ENCODE measurements at places on chromosomes 12 and 14. TPM values are rescaled to one million over a fixed set of nuclear protein-coding genes. Genes with fewer than 3 reads are reported as not detected.

GRCh38 chr14:88229428-88229827 is 93.6 kb downstream of the KCNK10 start:
- H3K27me3 ChIP-seq, result no peaks in the 10 kb centered on the region
- no peaks in the 10 kb centered on the region for H3K36me3 ChIP-seq
- no peaks in the 10 kb centered on the region for H3K4me1 ChIP-seq
- DNase-seq, result no peak
- H3K27ac ChIP-seq, result no peak overlapping the region
- H3K4me3 ChIP-seq, result no peak overlapping the region

- no peaks in the 10 kb centered on the region for H3K27me3 ChIP-seq
- no peaks in the 10 kb centered on the region for H3K36me3 ChIP-seq
- DNase-seq, result no peak
- no peak overlapping the region for H3K4me3 ChIP-seq
- no peak overlapping the region for H3K27ac ChIP-seq
- H3K4me1 ChIP-seq, result no peaks in the 10 kb centered on the region
These were observed 113.1 kb downstream of the ITPR2 start for GRCh38 chr12:26719852-26720251.

DNA sequence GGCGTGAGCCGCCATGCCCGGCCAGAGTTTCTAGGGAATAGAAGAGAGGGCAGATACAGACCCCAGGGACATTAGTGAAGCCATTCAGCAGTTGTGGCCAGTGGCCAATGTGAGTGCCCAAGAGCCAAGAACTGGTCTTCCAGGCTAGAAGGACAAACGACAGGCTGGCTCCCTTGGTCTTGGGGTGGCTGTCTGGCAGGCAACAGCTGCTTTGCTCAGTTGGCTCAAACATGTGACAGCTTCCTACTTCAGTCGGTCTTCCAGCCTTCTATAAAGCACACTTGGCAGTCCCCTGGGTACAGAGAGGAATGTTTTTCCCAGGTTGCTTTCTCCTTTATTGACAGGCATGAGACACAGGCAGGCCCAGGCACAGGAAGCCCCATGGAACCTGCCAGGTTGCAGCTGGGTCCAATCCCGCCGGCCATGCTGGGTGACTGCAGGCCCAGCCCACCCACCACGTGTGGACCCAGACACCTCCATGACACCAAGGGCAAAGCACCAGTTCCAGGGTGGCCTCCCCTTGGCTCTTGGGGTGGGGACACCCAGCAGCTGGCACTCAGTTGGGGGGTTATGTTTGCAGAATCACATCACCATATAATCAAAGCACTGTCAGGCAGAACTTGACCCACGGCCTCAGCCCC is 15.4 kb downstream of the CHGA start:
- H3K4me3 ChIP-seq, result no peak overlapping the region
- no peak overlapping the region for H3K27ac ChIP-seq
- no peaks in the 10 kb centered on the region for H3K36me3 ChIP-seq
- peak; percentile 63 for DNase-seq
- H3K4me1 ChIP-seq, result no peaks in the 10 kb centered on the region
- no peaks in the 10 kb centered on the region for H3K27me3 ChIP-seq

ZFHX2 gene
- 2.5 TPM for total RNA-seq

GRCh38 chr14:21860172-21860571 is 186.6 kb upstream of the OR4E1 start:
- no peak for DNase-seq
- peaks cover 2% of the 10 kb centered on the region for H3K27me3 ChIP-seq
- no peaks in the 10 kb centered on the region for H3K36me3 ChIP-seq

STYK1 gene
- total RNA-seq, result 9.5 TPM

GRCh38 chr14:94685166-94685581 is 73.0 kb downstream of the SERPINA3 start:
- DNase-seq, result no peak
- H3K4me3 ChIP-seq, result no peak overlapping the region
- no peaks in the 10 kb centered on the region for H3K27me3 ChIP-seq
- H3K36me3 ChIP-seq, result no peaks in the 10 kb centered on the region
- H3K27ac ChIP-seq, result no peak overlapping the region

DNA sequence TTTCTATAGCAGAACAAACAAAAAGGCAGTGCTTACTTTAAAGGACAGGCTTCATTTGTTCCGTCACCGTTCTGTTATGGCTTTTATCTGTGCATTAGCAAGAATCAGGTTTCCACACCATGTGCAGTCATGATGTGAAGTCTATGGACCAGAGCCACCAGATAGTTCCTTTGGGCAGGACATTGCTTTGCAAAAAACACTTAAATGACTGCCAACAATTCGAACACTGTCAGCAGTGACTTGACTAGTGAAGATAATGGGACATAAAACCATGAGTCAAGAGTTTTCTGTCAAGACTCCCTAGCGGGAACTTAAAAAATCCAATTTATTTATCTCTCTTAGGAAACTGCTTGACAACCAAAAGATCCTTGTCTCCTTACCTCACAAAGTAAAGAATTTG is 80.3 kb downstream of the NKX2-1 start:
- no peak overlapping the region for H3K4me3 ChIP-seq
- H3K27ac ChIP-seq, result no peak overlapping the region
- no peaks in the 10 kb centered on the region for H3K36me3 ChIP-seq
- H3K4me1 ChIP-seq, result no peaks in the 10 kb centered on the region

DNA sequence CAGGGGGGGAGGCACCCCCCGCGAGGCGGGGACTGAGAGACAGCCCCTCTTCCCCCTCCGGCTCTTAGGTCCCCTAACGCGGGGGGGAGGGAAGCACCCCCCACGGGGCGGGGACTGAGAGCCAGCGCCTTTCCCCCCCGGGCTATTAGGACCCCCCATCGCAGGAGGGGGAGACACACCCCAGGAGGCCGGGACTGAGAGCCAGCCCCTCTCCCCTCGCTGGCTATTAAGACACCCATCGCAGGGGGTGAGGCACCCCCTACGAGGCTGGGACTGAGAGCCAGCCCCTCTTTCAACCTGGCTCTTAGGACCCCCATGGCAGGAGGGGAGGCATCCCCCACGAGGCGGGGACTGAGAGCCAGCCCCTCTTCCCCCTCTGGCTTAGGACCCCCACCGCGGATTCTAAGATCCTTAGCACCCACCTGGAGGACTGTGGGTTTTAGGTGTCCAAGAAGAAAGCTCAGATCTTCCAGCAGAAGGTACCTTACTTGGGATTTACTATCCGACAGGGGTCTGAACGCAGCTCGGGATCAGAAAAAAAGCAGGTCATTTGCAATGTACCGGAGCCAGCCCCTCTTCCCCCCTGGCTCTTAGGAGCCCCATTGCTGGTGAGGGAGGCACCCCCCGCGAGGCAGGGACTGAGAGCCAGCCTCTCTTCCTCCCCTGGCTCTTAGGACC is 197.8 kb upstream of the PZP start:
- no peak for DNase-seq
- no peak overlapping the region for H3K27ac ChIP-seq
- no peaks in the 10 kb centered on the region for H3K27me3 ChIP-seq
- H3K4me3 ChIP-seq, result no peak overlapping the region

- H3K36me3 ChIP-seq, result no peaks in the 10 kb centered on the region
- no peak overlapping the region for H3K4me3 ChIP-seq
- DNase-seq, result no peak
- no peak overlapping the region for H3K27ac ChIP-seq
- no peaks in the 10 kb centered on the region for H3K27me3 ChIP-seq
These were observed 39.4 kb downstream of the RTN1 start for GRCh38 chr14:59831121-59831730.

DNA sequence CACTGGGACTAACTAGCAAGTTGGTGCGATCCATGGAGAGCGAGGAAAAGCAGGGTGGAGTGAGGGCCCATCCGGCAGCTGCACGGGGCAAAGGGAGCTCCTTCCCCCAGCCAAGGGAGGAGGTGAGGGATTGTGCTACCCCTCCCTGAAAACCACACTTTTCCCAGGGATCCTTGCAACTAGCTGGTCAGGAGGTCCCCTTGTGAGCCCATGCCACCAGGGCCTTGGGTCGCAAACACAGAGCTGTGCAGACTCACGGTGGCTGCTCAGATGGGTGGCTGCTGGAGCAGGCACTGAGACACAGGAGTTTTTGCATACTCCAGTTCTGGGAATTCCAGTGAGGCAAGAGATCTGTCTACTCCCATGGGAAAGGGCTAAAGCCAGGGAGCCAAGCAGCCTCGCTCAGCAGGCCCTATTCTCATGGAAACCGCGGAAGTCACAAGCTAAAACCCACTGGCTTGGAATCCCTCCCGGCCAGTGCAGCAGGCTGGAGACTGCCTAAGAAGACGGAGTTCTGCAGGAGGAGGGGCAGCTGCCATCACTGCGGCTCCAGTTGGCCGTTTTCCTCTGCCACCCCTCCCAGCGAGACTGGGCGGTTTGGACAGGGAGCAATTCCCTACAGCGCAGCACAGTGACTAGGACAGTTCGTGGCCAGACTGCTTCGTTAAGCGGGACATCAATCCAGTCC is 10.9 kb upstream of the ZNF705A start:
- H3K27me3 ChIP-seq, result no peaks in the 10 kb centered on the region
- H3K4me3 ChIP-seq, result no peak overlapping the region
- H3K4me1 ChIP-seq, result no peaks in the 10 kb centered on the region

- H3K4me3 ChIP-seq, result no peak overlapping the region
- H3K36me3 ChIP-seq, result no peaks in the 10 kb centered on the region
- DNase-seq, result no peak
- H3K27ac ChIP-seq, result no peak overlapping the region
These were observed 45.0 kb upstream of the OR6J1 start for GRCh38 chr14:22689199-22689598.

- no peaks in the 10 kb centered on the region for H3K36me3 ChIP-seq
- no peak overlapping the region for H3K27ac ChIP-seq
- no peak for DNase-seq
- H3K4me3 ChIP-seq, result no peak overlapping the region
These were observed 754.1 kb downstream of the NOVA1 start for GRCh38 chr14:25843481-25844470.

B3GNT4 gene
- 5.1 TPM for total RNA-seq

KCNK10 gene
- total RNA-seq, result not detected

DNA sequence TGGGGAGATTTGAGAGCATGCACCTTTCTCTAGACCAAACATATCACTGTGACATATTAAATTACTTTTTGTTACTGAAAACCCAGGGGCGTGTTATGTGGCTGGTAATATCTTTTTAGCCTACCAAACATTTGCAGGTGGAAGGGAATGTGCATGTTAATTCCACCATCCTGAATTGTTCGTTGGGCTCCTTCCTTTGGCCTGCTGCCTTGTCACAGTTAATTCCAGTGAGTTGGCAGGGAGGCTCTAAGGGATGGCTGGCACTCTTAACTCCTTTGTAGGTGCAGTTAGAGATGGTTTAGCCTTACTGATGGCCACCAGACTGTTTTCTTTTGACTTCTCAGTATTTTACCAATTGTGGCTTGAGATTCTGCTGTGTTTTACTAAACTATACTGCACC is 64.5 kb downstream of the DIP2B start:
- H3K4me3 ChIP-seq, result no peak overlapping the region
- H3K27ac ChIP-seq, result no peak overlapping the region

DNA sequence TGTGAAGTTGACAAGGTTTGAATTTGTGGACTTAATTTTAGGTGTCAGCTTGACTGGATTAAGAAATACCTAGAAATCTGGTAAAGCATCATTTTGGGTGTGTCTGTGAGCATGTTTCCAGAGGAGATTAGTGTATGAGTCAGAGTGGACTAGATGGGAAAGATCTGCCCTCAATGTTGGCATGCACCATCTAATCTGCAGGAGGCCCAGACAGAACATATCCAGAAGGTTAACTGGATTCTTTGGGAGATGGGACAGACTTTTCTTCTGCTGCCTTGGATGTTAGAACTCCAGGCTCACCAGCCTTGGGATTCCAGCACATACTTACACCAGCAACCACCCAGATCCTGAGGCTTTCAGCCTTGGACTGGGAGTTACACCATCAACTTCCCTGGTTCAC is 14.1 kb downstream of the SGPP1 start:
- no peak for DNase-seq
- no peak overlapping the region for H3K4me3 ChIP-seq
- H3K4me1 ChIP-seq, result no peaks in the 10 kb centered on the region
- no peaks in the 10 kb centered on the region for H3K27me3 ChIP-seq

ZNF891 gene
- 1.9 TPM for total RNA-seq

DNA sequence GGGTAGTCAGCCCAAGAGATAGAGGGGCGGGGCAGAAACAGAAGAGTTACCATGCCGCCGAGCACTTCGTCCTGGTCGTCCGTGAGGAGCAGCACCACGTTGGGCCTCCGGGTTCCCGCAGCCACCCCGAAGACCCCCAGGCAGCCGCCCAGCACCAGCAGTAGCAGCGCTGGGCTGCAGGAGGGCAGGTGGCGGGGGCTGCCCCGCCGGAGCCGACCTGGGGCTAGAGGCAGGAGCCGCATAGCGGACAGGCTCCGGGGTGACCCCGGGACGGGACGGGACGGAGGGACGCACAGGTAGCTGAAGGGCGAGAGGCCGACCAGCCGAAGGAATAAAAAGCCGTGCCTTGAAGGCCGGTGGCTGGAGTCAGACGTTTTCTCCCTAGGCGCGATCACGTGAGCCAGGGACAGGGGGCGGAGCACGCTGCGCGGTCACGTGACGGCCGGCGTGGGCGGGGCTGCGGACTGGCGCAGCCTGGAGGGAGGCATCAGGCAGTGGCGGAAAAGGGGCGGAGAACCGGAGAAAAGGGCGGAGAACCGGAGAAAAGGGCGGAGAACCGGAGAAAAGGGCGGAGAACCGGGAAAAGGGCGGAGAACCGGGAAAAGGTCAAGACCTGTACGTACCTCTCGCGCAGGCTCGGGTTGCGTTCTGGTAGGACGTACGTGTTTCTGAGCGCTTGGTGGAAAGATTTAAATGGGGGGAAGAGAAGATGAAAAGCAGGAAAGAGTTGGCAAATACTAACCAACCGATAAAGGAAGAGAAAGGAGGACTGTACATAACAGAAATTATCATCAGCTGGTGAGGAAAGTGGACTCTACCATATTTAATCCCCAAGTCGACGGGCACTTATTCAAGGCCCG is at the start of gene GNS:
GNS (minus strand) TSS at position 372 of the 860 bp plus-strand sequence; CDS start at position 242, 130 bp downstream.
- no peaks in the 10 kb centered on the region for H3K36me3 ChIP-seq
- DNase-seq, result peak; percentile 96
- peak within 1 kb of the TSS; percentile 83 for H3K27ac ChIP-seq
- H3K4me1 ChIP-seq, result no peaks in the 10 kb centered on the region
- no peaks in the 10 kb centered on the region for H3K27me3 ChIP-seq
- peak within 1 kb of the TSS; percentile 88 for H3K4me3 ChIP-seq

DNA sequence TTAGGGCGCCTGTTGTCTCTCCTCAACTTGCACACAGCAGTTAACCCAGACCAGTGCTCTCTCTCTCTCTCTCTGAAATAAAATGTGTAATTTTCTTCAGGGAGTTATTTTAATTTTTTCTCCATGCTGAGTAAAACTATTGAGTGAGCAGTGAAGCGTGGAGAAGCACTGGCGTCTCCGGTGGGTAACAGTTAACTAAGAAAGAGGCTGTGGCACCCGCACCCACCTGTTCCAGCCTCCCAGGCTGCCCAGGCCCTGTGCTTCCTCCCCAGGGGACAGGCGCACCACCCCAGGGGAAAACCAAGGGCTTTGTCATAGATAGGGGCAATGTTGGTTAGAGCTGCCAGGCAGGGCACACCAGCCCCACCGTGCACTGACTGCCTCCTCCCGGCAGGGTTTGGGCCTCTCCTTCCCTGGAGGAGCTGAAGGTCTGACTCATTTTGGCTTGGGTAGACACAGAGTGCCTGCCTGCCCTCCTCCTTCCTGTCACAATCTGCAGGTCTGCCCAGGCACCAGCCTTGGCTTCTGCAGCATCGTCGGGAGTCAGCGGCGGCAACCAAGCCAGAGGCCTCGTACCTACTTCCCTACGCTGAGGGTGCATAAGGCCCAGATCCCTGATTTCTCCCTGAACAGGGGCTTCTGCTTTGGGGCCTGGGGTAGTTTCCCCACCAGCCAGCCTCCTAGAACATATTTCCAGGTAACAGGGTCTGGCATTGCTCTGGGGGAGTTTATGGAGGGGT is 3.9 kb downstream of the HOXC5 start:
- H3K27me3 ChIP-seq, result peaks cover 62% of the 10 kb centered on the region
- no peaks in the 10 kb centered on the region for H3K36me3 ChIP-seq
- no peak for DNase-seq
- no peak overlapping the region for H3K27ac ChIP-seq
- no peak overlapping the region for H3K4me3 ChIP-seq

GPX2 gene
- 55.0 TPM for total RNA-seq

All from prostate gland (tissue), 2 donors.